ENCODE measurements at places on chromosomes 2 and 18. TPM values are rescaled to one million over a fixed set of nuclear protein-coding genes. Genes with fewer than 3 reads are reported as not detected.

MLPH gene
- total RNA-seq, result 4.3 TPM

CMPK2 gene
- total RNA-seq, result 0.81 TPM

FAM237A gene
- not detected for total RNA-seq

NEMP2 gene
- total RNA-seq, result 2.1 TPM

DNA sequence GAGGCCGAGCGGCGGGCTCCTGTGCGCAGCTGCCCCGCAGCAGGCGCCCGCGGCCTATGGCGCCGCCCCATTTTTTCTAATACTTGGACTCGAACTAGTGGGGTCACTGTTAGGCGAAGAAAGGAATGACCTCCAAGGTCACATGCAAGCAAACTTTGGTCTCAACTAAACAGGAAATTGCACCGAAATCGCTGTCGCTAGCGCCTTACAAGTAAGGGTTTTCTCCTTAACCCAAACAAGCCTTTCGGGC, 339 bp downstream of the ACAA2 start:
- peak overlapping the region; percentile 90 for H3K27ac ChIP-seq
- peak; percentile 73 for DNase-seq
- H3K4me1 ChIP-seq, result peaks cover 7% of the 10 kb centered on the region
- peak overlapping the region; percentile 94 for H3K4me3 ChIP-seq
- H3K36me3 ChIP-seq, result peaks cover 21% of the 10 kb centered on the region

- H3K27ac ChIP-seq, result peak overlapping the region; percentile 60
- H3K4me1 ChIP-seq, result peaks cover 13% of the 10 kb centered on the region
- H3K4me3 ChIP-seq, result peak overlapping the region; percentile 19
Measured at GRCh38 chr2:64090264-64090663, 54.0 kb downstream of the PELI1 start.

DNA sequence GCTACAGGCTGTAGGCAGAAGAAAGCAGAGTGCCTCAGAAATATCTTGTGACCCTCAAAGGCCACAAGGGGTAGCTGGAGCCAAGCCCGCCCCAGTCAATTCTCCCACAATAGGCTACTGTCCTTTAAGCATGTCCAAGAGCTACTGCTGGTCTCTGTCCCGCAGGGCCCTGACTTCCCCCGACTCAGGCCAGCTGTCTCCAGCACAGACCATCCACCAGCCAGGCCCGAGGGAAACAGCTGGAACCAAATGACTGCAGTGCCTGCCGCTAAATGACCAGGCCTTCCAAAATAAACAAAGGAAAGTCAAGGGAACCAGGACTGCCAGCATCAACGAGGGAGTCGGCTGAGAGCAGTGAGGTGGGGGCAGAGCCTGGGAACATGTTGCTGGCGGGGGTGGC, 36.7 kb downstream of the MCFD2 start:
- no peak overlapping the region for H3K4me3 ChIP-seq
- H3K36me3 ChIP-seq, result no peaks in the 10 kb centered on the region
- H3K27me3 ChIP-seq, result peaks cover 2% of the 10 kb centered on the region
- no peak overlapping the region for H3K27ac ChIP-seq
- peak; percentile 62 for DNase-seq

GRCh38 chr2:191615596-191615995, 62.3 kb upstream of the NABP1 start:
- no peak overlapping the region for H3K27ac ChIP-seq
- H3K36me3 ChIP-seq, result no peaks in the 10 kb centered on the region
- DNase-seq, result no peak
- H3K4me3 ChIP-seq, result no peak overlapping the region

DNA sequence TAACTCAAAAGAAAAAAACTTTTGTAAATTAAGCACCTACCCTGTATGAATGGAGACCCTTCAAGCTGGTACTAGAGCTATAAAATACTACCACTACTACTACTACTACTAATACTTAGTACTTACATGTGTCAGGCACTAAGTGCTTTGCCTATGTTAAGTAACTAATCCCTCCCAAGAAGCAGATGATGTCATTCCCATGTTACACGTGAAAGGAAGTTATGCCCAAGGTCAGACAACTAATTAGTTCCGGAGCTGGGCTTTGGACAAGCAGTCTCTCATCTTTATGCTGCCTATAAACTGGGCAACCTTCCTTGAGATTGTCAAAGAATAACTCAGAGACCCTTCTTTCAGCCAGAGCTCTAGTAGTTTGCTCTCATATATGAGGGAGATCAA, 13.9 kb upstream of the ATP6V1B1 start:
- peaks cover 16% of the 10 kb centered on the region for H3K36me3 ChIP-seq
- peak overlapping the region; percentile 48 for H3K4me3 ChIP-seq
- H3K27ac ChIP-seq, result peak overlapping the region; percentile 89
- DNase-seq, result no peak

- no peak for DNase-seq
- no peaks in the 10 kb centered on the region for H3K36me3 ChIP-seq
- no peak overlapping the region for H3K4me3 ChIP-seq
- H3K4me1 ChIP-seq, result no peaks in the 10 kb centered on the region
- H3K27me3 ChIP-seq, result peaks cover 1% of the 10 kb centered on the region
- H3K27ac ChIP-seq, result no peak overlapping the region
Measured at GRCh38 chr18:13437796-13438506, 219.4 kb downstream of the LDLRAD4 start.

GRCh38 chr2:234427081-234428061, 69.5 kb downstream of the ARL4C start:
- H3K27ac ChIP-seq, result no peak overlapping the region
- no peaks in the 10 kb centered on the region for H3K4me1 ChIP-seq
- peaks cover 4% of the 10 kb centered on the region for H3K27me3 ChIP-seq
- DNase-seq, result no peak
- no peak overlapping the region for H3K4me3 ChIP-seq

- H3K4me1 ChIP-seq, result no peaks in the 10 kb centered on the region
- no peaks in the 10 kb centered on the region for H3K36me3 ChIP-seq
- no peaks in the 10 kb centered on the region for H3K27me3 ChIP-seq
- no peak overlapping the region for H3K4me3 ChIP-seq
Measured at GRCh38 chr2:23286031-23286757, 98.8 kb upstream of the KLHL29 start.

Measured in glutamatergic neuron (in vitro differentiated cells).